ENCODE measurements at places on chromosomes 2 and 18.

GRCh38 chr2:151098841-151099240, 162.8 kb downstream of the RBM43 start:
- no peak for DNase-seq

DNA sequence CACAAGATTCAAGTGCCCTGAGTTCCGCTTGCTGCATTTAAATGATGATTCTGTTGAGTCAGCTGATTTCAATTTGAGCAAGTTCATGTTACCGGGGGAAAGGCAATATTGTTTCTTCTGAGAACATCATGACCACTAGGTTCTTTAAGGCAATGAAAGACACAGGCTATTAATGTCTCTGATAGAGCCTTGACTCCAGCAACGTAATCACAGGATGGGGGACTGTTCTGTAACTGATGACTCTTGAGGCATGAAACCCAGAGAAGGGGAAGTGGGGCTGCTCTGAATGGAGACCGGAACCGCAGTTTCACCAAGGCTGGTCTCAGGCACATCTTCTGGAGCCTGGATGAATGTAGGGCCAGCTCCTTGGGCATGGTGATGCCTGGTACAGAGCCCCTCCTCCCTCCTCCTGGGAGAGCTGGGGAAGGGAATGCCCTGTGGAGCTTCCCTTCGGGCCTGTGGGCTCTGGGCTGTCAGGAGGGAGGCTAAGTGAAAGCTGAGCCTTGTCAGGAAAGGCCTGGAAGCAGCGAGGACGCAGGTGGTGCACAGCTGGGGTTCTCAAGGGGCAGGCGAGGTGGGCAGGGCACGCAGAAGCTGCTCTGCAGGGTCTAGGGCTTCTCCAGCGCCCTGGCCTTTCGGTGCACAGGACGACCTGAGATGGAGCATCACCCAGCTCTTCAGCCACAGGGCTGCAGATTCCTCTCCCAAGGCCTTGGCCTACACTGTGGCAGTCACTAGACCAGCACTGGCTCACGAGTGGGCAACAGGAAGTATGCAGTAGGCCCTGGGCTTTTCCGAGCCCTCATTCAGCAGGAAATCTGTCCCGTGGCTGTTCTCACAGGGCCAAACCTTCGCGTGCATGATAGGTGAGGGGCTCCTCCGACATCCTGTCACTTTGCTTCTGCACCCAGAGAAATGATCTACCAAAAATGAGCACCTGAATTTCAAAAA, 36.6 kb upstream of the PRLH start:
- no peak for DNase-seq

- DNase-seq = no peak
Measured at GRCh38 chr18:75635096-75635495, 207.6 kb upstream of the SMIM21 start.

- DNase-seq = no peak
Measured at GRCh38 chr18:64966667-64967066, 784.1 kb upstream of the CDH7 start.

DNA sequence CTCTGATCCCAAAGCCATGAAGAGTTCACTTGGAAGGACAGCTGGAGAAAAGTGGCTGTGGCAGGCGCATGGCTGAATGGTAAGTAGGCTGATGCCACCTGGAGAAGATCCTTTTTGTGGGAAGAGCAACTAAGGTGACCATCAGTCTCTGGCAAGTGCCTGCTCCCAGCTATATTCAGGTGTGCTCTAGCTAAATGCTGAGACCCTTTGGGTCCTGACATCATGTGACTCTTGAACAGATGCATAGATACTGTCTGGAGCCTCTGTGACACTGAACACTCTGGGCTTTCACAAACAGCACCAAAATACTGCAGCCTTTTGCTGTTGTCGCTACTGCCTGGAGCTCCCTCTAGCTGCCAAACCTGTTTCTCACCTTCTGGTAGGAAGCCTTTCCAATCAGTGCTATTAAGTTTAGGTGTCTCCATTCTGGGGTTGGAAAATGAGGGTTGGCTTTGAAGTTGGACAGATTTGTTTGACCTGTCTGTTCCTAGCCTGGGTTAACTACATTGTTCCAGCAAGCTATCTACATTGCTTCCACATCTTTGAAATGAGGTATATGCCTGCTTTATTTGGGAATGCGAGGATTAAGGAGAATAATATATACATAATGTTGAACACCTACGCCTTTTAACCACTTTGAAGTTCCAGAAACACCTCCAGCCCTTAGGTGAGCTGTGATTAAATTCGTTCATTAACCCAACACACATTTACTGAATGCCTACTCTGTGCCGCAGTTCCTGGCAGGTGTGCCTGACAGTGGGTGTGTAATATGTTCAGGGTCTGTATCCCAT, 3.1 kb downstream of the EGR4 start:
- no peak for DNase-seq

DNA sequence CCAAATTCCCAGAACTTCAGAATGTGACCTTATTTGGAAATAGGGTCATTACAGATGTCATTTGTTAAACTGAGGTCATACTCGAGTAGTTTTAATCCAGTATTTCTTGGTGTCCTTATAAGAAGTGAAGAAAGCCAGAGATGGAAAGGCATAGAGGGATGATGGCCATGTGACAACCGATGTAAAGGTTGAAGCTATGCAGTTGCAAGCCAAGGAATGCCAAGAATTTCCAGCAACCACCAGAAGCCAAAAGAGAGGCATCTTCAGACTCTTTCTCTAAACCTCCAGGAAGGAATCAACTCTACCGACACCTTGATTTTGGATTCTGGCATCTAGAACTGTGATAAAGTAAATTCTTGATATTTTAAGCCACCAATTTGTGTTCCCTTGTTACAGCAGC, 242.2 kb downstream of the CDH20 start:
- DNase-seq = no peak

- peak; percentile 55 for DNase-seq
Measured at GRCh38 chr2:240595381-240596079, 9.0 kb downstream of the CAPN10 start.

GRCh38 chr2:126874961-126875360, 23.7 kb upstream of the TEX51 start:
- DNase-seq = no peak

GRCh38 chr2:233271693-233272092, 20.2 kb downstream of the ATG16L1 start:
- DNase-seq = no peak

- no peak for DNase-seq
Measured at GRCh38 chr2:12436483-12436882, 280.3 kb upstream of the TRIB2 start.

DNA sequence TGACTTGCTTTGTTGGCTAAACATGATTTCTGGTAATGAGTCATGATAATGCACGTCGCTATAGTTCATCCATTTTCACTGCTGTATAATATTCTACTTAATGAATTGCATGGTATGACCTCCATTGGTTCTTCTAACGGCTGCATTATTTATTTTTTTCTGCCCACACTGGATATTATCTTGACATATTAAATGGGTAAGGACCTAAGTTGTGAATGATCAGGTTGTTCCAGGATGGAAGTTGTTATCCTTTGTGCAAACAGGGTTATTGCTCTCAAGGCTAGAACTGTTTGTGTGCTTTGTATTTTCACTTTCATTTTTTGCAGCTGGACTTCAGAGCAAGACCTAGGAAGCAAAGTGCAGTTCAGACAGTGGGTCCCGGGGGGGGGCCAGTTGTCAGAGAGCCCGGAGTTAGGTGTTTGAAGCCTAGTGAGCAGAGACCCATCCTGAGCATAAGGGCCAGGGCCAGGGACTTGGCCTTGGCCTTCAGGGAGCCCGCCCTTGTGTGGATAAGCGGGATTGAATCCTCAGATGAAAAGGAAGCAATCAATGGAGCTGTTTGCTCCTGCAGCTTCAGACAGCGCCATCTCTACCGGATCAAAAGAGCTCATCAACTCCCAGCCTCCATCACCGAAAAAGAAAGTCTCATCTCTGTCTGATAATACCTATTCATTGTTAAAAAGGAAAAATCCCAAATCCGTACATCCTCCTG, 48.2 kb downstream of the AGAP1 start:
- no peak for DNase-seq

DNA sequence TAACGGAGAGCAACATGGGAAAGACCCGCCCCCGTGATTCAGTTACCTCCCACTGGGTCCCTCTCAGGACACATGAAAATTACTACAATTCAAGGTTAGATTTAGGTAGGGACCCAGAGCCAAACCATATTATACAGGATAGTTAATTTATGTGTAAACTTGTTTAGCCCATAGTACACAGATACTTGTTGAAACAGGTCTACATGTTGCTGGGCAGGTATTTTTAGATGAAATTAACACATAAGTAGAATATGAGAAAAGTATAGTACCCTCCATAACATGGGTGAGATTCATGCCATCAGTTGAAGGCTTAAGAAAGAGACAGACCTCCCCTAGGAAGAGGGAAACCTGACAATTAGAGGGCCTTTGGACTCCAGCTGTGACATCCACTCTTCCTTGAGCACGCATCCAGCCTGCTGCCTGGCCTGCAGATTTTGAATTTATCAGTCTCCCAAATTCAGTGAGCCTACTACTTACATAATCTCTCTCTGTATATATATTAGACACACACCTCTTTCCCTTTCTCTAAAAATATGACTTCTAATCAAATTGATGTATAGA, 463.5 kb upstream of the NETO1 start:
- no peak for DNase-seq

DNA sequence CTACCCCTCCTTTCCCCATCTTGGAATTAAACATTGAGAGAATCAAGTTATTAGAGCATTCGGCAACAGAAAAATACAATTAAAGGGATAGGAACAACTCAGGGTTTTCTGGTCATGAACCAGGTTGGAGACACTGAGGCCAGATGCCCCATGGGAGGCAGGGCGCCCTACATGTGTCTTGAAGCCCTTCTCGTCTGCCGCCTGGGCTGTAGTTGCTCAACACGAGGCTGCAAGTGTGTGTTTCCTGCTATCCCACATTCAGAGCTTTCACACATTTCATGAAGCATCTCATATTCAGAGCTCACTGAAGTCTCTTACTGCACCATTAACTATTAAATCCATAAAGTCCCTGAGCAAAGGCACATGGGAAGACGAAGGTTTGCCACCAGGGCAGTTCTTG, 28.8 kb downstream of the TTC39C start:
- no peak for DNase-seq

DNA sequence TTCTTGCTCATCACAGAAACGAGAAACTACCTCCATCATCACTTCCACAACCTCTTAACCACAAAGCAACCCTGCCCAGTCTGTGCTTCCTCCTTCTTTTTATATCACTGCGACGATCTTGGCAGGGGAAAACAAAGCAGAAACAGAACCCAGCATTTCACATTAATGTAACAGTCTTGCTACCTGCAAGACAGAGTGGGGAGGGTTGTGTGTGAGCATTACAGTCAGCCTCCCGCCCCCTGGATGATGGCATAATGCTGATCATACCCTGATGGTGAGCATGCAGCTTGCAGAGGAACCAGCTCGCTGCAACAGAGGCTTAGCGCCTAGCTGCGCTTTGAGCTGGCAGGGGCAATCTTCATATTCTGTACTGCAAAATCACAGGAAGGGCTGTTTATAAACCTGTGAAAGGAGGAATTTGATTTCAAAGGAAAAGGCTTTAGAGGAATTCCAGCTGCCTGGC, 376.1 kb downstream of the IRS1 start:
- DNase-seq = no peak

DNA sequence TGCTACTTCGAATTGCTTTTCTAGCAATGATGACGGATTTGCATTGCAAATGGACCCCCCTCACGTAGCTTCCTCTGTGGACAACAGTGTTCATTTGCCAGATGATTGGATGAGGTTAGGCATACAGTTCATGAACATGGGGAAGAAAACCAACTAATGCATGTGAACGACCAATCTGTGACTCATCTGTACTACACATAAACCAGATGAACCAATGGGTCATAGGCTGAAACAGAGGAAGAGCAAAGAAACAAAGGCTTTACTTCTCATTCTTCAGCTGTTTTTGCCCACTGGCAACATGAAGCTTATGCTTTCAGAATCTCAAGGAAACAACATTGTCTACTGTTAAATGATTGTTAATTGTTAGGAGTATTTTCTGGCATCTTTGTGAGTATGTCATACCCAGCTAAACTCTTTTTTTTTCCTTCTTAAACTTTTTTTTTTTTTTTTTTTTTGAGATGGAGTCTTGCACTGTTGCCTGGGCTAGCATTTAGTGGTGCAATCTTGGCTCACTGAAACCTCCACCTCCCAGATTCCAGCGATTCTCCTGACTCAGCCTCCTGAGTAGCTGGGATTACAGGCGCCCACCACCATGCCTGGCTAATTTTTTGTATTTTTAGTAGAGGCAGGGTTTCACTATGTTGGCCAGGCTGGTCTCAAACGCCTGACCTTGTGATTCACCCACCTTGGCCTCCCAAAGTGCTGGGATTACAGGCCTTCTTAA, 35.5 kb downstream of the EFEMP1 start:
- DNase-seq = peak; percentile 12

- DNase-seq = no peak
Measured at GRCh38 chr2:79981316-79981715, 323.2 kb downstream of the LRRTM1 start.

DNA sequence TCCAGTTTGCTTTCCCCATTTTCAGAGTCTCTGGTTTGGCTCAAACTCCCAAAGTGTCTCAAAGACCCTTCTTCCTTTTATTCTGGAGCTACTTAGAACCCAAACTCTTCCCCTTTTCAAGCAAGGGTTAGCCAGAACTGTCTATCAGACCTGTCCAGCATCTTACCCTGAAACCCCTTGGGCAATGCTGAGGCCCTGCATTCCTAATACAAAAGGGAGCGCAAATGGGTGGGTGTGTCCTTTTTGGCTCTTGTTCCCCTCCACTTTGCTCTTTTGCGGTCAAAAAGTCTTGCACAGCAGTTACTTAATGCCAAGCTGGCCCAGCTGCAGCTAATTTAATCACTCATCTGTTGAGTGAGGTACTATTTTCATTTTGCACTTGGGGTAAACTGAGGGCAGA, 231.2 kb upstream of the FOSL2 start:
- DNase-seq = no peak

DNA sequence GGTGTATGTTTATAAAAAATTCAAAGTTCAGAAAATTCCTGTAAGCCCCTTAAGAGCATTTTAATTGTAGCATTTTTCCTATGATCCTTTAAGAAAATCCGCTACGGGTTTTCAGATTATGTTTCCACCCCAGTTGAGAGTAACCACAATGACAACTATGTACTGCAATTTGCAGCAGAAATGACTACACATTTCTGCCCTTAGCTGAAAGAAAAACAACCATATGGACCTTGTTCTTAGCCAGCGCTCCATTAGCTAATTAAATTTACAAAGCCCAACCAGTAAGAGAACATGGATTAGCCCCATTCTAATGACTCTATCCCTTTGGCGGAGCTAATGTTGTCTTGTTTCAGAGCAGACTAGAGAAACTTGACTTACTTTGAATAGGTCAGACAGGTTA, 247.6 kb downstream of the SLC8A1 start:
- DNase-seq = no peak

DNA sequence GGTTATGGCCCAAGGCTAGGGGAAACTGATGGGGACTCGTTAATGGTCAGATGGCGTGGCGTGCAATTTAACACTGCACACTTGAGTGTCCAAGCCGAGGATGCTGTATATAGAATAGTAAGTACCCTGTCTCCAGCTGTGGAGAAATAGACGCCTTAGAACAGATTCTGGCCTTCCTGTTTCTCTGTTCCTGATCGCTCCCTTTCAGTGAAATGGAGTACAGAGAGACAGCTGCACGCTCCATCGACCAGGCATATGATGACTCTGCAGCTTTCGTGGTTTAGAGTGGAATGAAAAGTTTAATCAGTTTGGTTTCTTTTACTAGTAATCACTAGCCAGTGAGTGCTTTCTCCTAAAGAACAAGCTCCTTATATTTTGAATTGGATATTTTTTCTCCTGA, 213.4 kb downstream of the NEDD4L start:
- no peak for DNase-seq

Data from psoas muscle (tissue), 8 donors.